Stimulated activated CD4-positive, alpha-beta T cell treated with anti-CD3 and anti-CD28 coated beads, Interleukin-1b, Interleukin-23, amount 100 ng/mL, for 48 hours (primary cell): ENCODE measurements at places on chromosomes 7 and 10.

- DNase-seq = no peak
These were observed 59.4 kb downstream of the SEMA3C start for GRCh38 chr7:80859272-80859970.

- DNase-seq = no peak
These were observed 49.0 kb downstream of the WNT2 start for GRCh38 chr7:117273814-117274225.

- DNase-seq = no peak
These were observed 89.2 kb upstream of the FGL2 start for GRCh38 chr7:77288676-77289320.

GRCh38 chr7:27088002-27088922 is 7.5 kb downstream of the HOXA1 start:
- DNase-seq = no peak

DNA sequence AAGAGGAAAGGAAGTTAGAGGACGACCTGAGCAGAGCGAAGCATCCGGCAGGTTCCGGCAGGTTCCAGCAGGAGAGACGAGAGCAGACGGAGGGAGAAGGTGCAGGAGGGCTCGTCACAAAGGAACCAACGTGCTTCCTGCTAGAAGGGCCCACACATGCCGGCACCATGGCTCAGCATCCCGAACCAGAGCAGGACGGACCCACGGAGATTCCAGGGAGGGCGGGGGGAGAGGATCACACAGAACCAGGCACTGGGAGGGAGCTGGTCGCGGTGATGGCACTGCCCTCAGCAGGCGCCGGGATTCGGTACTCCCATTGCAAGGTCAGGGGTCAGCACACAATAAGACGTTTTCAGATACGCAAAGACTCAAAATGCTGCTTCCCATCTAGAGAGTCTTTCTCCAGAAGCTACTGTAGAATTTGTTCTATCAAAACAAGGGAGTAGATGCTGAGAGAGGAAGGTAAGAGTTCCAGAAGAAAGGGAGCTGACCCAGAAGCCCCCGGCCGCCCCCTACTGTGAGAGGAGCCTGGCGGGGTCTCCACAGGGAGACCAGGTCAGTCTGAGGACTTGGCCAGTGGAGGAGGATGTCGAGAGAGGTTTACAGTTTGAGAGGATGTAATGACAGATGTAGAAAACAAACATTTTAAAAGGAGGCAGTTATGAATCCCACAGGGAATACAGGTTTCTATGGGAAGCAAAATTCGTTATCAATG is 23.6 kb upstream of the PWWP2B start:
- DNase-seq = no peak

DNA sequence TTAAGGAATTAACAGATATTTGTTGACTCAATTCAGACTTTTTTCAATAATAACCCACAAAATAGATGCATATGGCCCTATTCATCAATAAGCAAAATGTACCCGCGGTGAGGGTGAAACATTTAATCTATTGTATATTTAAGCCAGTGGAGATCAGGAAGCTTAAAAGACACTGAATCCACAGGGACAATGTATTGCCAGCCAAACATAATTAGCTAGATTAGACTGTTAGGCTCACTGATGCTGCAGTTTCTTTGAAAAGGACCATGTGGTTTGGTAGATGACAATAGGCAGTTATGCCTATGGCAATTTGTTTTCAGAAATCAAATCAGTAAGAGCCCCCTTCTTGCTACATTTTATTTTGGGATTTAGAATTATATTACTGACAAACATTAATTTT is 87.3 kb upstream of the PLXDC2 start:
- DNase-seq = no peak

DNA sequence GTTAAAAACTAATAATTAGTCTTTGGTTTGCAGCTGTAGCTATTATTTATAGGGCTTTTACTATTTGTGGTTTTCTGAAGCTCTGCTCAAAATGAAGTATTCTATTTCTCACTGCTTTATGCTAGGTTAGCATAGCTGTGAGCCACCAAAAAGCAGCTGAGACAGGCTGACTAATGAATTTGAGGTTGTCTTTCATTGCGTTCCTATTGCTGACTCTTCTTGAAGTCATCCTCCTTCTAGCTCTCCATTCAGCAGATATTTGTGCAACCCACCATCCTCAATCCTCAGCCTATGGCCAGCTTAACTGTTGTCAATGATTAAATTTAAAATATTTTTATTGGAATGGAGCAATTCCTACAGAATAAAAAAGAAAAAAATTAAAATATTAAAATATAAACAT is 2.1 kb upstream of the RALA start:
- DNase-seq = no peak

DNA sequence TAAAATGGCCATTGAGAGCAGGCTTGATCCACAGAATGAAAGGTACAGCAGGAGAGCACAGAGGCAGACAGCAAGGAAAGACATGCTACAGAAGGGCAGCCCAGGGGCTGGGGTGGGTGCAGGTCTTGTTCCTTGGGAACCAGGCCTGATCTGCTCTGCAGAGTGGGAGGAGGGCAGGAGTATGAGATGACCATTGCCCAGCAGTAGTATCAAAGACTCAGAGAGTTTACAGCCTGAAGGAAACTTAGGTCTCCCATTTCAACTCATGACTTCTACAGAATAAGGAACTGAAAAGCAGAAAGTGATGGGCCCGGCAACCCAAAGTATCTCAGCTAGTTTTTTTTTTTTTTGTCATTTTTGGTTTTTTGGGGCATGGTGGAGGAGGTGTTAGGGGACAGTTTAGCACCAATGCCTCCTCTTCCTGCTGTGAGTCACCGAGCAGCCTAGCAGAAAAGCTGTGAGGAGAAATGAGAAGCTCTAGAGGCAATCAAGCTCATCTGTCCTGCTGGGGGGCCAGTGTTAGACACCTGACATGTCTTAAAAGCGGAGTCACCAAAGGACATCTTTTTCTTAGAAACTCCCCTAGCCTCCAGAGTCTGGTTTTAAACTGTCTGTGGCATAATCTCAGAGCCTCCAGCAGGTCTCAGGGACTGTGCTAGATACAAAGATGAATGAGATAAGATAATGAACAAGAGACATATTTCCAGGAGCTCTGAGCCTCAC is 34.3 kb upstream of the HERPUD2 start:
- DNase-seq = peak; percentile 17

DNA sequence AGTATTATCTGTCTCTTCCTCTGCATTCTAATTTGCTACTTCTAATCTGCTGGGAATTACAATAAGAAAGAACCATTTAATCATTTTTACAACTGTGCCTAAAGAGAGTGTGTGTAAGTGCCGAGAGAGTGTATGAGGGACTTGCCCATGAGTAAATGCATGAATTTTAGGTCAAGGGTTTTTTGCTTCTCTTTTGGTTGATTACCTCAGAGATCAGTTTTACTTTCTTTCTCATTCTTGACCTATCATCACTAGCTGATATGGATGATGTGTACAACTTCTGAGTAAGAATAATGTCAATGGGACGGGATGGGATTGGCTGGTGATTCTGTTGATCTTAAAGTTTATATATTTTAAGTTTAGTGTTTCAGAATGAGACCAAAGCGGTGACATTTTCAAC is 47.8 kb downstream of the IKZF1 start:
- DNase-seq = no peak

- no peak for DNase-seq
These were observed 290.7 kb downstream of the TCERG1L start for GRCh38 chr10:131020775-131021174.

DNA sequence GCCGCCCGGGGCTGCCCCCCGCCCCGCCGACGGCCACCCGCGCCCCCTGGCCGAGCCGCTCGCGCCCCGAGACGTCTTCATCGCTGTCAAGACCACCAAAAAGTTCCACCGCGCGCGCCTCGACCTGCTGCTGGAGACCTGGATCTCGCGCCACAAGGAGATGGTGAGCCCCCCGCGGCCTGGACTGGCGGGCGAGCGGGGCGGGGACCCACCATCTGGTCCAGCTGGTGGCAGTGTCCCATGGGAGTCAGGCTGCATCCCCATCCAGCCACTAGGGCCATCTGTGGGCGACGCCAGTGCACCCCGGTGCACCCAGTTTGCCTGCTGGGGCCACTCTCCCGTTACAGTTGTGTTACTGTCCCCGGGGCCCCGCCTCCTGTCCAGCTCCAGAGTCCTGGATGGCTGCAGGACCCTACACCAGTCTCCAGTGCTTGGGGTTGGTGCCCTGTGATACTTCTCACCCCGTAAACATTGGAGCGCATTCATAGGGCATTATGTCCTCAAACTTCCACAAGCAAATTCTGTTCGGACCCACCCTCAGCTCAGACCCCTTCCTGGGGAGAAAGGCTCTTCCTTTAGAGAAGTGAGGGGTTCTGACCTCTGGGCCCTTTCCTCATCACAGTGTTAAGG is 672 bp downstream of the LFNG start:
- peak; percentile 25 for DNase-seq

GRCh38 chr10:73810735-73811465 is 498 bp downstream of the NDST2 start:
- peak; percentile 54 for DNase-seq

GRCh38 chr7:154791611-154792010 is 211.3 kb downstream of the PAXIP1 start:
- DNase-seq = no peak

DNA sequence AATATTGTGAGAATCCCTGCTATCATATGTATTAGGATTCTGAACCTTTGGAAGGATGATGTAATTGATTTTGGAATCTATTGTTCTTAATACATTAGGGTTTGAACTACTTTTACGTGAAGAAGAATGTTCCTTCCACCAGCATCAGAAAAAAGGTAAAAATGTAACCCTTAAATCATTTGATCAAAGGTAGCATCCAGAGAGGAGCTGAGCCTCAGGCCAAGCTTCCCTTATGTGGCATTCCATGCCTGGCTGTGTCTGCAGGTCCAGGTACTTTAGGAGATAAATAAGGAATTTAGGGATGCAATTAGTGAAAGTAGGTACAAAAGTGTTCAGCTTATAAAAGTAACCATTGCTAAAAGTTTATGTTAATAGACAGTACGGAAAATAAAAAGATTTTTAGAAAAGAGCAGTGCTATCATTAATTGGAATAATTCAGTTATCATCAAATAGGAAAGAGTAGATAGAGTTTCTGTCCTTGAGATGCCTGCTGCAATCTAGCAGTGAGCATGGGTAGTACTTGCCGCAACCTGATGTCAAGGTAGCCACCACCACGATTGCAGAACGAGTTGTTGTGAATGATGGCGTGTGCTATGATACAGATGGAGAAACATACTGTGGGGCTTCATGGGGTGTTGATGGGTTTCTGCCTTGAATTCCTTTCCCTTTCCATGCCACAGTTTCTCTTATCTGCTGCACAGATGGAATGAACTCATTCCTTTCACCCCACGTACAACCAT is 228.8 kb downstream of the GATA3 start:
- no peak for DNase-seq

DNA sequence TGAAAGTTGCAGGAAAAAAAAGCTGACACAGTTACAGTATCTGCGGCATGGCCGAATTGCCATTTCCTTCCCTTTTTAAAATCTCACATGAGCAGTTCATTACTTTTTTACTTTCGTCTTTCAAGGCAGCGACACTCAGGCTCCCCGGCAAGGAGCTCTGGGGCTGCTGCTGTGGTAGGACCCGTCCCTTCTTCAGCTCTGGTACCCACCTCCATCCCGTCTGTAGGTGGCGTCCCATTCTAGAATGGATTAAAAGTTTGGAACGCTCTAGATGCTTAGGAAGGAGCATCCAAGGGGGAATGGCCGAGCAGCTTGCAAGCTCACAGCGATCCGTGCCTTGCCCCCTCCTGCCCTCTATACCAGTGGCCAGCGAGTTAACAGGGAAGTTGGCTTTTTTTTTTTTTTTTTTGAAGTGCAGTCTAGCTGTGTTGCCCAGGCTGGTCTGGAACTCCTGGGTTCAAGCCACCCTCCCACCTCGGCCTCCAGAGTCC is 22.8 kb upstream of the TTYH3 start:
- DNase-seq = no peak

GRCh38 chr7:112097524-112097923 is 108.7 kb downstream of the DOCK4 start:
- DNase-seq = no peak

DNA sequence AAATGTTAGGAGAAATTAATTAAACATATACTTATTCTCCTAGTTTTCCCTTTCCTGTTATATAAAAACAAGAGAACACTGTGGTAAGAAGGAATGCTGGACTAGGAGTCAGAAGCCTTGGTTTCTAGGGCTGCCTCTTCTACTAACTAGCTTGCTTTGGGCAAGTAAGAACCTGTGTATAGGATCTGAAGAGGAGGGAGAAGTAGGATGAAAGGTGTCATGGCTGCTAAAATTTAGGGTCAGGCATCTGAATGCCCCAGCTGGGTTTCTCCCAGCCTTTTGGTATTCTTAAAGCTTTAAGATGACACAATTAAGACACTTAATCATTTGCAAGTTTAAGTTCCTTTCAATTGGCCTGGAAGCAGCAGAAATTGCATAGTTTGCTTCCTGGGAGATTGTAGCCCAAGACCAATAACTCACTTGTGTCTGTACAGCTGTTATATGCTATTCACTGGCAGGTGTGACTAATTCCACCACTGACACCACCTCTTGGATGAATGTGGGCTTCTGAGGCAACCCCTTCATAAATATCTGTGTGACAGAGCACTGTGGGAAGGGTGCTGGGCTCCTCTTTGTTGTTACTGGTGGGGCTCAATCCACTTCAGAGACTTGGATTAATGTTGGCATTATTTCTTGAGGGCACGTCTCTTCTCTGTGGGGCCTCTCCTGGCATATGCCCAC is 137.2 kb downstream of the LRMDA start:
- DNase-seq = no peak

DNA sequence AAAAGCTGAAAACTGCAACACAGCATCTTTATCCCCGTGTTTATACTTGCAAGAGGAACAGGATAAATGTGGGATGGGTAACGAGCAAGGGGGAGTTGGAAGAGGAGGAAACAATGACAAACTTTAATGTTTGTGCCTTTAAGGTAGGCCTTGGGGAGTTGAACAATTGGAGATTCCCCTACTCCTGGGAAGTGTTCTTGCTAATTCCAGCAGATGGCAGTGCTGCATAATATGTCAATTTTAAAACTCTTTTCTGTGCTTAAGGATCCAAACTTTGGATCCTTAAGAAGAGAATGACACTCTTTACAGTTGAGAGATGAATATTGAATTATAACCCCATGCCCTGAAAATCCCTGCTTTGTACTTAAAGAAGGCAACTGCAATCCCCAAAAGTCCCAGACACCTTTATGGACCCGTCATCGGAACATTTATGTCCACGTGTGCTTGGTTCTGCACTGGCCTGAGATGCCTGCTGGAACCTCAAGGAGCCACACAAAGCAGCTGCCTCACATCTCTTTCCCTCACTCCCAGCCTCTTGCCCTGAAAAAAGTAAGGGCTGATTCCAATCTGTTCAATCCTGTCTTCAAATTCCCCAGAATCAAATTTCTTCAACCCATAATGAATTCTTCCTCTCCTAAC is 12.0 kb downstream of the IFIT5 start:
- DNase-seq = no peak

DNA sequence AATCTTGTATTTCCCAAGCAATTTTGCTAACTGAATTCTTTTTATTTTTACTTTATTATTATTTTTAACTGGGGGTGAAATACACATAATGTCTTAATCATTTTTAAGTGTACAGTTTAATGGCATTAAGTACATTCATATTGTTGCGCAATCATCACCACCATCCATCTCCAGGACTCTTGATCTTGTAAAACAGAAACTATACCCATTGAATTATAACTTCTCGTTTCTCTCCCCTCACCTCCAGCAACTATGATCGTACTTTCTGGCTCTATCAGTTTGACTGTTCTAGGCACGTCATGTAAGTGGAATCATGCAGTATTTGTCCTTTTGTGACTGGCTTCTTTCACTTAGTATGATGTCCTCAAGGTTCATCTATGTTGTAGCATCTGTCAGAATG is 108.8 kb downstream of the ARL5B start:
- no peak for DNase-seq
